ENCODE measurements at places on chromosomes 12 and 14.

- no peak for DNase-seq
These were observed 225.0 kb downstream of the CRADD start for GRCh38 chr12:93902192-93902591.

- no peak for DNase-seq
These were observed 192.1 kb upstream of the MYL2 start for GRCh38 chr12:111112311-111113098.

DNA sequence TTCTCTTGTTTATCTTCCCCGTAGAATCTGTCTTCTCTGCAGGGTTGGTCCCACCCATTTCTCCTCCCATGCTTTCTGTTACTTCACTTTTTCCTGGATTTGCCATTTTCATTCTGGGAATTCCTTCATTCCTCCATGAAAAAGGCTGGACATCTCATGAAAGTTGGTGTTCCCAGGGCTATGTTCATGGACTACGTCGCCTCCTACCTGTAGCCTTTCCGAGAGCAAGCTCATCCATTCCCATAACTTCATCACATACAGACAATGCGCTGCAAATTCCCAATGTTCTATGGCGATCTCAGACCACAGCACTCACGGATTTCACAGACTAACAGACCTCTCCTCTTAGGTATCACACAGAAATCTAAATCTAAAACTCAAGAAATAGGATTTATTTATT lies 217.1 kb downstream of the EXOC5 start:
- DNase-seq: no peak

GRCh38 chr14:80575763-80576162 lies 364.5 kb upstream of the DIO2 start:
- DNase-seq: no peak

GRCh38 chr14:68616221-68616902 lies 176.5 kb downstream of the ZFP36L1 start:
- DNase-seq: no peak

GRCh38 chr14:29348504-29348903 lies 579.1 kb downstream of the PRKD1 start:
- no peak for DNase-seq

DNA sequence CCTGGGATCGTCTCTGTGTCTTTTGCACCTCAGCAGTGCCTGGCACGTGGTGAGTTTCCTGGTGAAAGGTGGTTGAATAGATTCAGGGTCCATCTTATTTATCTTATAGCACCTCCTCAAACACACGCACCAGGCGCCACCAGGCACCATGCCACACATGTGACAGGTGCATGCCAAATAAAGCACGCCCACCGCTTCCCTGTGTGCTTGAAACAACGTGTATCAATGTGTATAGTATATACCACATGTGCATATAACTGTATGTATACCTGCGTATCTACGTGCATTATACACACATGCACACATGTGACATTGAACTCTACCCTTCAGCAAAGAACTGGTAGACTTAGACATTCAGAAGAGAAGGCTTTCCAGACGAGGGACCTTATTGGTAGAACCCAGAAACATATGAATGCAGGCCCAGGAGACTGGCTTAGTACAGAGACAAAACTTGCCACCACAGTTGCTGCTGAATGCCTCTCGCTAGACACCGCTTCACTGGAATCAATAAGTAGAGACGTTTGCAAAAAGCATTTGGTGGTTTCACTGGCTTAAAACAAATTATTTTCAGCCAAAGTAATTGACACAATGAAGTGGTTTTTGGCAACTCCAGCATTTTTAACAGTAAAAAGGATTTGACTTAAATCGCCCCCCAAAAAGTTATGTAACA lies 10.0 kb downstream of the EML1 start:
- DNase-seq: no peak

GRCh38 chr12:113058553-113058952 lies 2.0 kb downstream of the DTX1 start:
- no peak for DNase-seq

- DNase-seq: no peak
These were observed 34.0 kb downstream of the FIGNL2 start for GRCh38 chr12:51814311-51815088.

GRCh38 chr14:50335989-50336824 lies 24.1 kb downstream of the DMAC2L start:
- peak; percentile 41 for DNase-seq

DNA sequence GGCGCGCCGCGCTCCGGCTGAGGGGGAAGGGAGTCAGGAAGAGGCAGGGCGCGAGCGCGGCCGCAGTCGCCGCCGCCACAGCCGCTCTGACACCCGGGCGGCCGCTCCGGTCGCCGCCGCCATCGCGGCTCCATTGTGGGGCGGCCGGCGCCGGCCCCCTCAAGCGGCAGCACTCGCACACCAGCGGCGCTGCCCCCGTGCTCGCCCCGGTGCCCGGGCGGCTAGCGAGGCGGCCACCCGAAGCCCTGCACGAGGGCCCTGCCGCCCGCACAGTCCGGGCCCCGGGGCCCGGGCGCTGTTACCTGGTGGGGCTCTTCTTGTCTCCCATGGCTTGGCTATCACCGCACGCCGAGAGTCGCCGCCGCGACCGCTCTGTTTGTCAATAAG lies 202 bp downstream of the YAF2 start:
- DNase-seq: no peak

DNA sequence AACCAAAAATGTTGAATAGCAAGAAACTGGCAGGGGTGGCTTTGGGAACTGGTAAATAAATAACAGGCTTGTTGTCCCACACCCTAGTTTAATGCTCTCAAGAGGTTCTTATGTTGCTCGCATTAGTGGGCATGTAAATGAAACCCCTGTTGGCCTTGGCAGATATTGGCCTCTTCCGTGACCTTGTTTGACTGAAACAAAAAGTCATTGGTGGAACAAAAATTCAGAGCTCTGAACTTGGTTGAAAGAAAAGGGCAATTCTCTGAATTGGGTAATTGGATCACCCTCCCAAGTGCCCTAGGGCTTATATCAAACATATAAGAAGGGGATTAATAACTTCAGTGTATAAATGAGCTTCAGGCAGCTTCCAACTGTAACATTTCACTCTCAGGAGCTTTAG lies 426.2 kb downstream of the ZFP36L1 start:
- DNase-seq: no peak

- no peak for DNase-seq
These were observed 333.7 kb downstream of the DAD1 start for GRCh38 chr14:22255017-22255950.

DNA sequence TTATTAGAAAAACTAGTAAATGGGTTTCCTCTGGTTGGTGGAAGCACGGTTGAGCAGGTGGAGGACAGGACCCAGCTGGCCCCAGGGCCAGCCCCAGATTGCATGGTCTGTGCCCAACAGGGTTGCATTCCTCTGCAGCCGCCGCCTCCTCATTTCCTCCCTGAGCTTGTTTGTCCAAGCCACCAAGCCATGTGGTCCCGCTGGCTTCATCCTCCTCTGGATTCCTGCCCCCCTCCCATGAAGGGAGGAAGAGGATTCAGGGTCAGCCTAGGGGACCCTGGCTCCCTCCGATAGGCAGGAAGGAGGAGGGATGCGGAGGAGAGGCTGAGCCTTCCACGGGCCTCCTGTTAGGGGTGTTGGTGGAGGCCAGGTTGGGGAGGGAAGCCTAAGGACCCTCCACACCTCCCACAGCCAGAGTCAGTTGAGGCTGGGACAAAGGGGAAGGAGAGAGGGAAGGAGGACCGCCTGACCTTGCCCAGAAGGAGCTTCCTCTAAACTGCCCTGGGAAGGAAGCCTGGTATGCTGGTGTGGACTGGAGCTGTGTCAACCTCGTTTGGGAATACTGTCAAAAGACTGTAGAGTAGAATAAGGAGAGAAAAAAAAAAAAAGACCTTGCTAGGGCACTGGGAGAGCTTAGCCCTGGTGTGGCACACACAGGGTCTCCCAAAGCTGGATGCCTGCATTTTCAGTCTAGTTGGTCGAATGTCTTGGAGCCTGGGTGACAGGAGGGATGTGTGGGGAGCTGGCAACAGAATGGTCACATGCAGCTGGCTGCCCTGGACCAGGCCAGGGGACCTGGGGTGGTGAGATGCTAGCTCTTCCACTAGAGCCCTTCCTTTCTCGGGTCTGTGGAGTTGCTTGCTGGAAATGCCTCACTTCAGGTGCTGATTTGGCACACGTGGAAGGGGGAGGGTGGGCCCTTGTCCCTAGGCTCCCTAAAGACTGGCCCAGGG lies 42.4 kb downstream of the PLEKHG3 start:
- DNase-seq: no peak

DNA sequence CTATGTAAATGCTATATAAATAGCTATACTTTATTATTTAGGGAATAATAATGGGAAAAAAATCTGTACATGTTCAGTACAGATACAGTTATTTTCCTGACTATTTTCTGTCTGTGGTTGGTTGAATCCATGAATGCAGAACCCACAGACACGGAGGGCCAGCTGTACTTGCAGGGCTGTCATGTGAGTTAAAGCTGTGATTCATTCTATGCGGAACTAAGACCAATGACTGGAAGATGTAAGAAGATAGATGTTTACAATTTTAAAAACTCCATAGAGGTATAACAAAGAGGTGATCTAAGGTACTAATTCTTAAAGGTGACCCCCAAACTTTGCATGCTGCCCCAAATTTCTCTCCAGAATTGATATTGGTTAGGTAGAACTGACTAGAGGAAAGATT lies 14.6 kb downstream of the PCNX4 start:
- no peak for DNase-seq

DNA sequence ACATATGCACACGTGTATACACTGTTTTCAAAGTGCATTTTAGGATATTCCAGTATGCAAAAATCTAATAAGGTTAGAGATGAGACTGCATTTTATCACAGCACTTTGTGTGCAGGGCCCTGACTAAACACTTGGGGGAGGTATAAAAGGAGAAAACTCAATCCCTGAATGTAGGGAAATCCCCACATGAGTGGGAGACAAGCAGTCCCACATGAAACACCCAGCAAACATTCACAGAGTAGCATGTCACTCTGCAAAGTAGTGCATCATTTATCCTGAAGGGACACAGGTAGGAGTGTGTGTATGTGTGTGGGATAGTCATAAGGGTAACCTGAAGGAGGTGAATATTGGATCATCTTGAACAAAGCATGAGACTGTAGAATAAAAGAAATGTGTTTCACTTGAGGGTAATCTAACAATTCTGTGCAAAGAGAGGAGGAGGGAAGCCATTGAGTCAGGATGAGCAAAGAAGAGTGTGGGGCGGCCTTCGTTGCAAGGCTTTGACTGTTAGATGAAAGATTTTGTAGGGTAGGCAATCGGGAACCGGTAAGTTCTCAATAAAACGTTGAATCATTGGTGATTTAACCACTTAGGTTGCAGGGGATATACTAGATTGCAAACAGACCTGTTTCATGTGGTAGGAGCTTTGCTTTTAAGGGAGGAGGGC lies 2.9 kb downstream of the PRPF40B start:
- no peak for DNase-seq

DNA sequence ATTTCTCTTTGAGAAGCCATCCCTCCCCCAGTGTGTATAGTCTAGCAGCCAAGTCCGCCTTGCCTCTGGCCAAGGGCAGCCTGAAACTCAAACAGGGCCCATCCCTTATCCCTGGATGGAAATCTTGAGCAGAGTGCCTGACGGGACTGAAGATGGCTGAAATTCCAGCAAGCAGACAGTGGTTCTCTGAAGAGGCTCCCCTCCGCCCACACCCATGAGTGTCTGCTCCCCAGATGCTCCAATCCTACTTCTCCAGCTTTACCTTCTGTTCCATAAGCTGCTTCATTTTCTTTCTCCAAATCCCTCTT lies 396.2 kb downstream of the NUAK1 start:
- DNase-seq: no peak

- DNase-seq: no peak
These were observed 12.5 kb upstream of the KRT82 start for GRCh38 chr12:52418576-52419110.

- no peak for DNase-seq
These were observed 23.5 kb upstream of the RIMBP2 start for GRCh38 chr12:130739571-130739970.

DNA sequence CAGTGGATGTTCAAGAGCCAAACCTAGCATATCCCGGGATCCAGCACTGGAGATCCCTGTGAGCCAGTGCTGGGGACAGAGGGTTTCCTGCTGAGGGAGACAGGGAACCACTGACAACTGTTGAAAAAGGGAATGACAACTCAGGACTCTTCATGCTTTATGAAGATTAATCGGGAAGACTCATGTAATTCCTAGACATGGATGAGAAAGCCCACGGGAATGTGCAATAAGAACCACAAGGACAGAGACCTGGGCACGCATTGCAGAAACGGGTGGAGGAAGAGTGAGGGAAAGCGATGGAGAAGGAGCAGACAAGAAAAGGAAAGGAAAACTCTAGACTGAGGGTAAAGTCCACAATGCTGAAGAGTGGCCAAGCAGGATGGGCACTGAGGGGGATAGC lies 296.0 kb downstream of the PCNX1 start:
- no peak for DNase-seq

- DNase-seq: no peak
These were observed 272.0 kb upstream of the SFSWAP start for GRCh38 chr12:131438881-131439280.

DNA sequence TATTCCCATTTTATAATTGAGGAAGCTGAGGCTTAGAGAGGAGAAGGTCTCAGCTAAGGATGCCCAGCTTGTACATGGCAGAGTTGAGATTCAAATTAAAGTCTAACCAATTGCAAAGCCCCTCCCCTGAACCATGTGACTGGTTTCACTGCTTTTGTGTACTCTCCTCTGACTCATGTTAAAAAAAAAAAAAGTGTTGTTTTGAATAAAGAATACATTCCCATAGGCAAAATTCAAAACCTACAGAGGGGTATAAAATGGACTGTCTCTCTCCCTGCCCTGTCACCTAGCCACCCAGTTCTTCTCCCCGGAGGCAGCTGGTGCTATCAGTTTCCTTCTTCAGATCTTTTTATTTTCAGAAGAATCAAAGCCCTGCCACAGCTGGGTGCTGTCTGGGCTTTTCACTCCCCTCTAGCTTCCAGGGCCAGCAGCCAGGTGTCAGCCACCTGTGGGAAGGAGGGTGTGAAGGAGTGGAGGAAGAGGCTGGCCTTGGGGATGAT lies 5.4 kb downstream of the PSMD9 start:
- no peak for DNase-seq

DNA sequence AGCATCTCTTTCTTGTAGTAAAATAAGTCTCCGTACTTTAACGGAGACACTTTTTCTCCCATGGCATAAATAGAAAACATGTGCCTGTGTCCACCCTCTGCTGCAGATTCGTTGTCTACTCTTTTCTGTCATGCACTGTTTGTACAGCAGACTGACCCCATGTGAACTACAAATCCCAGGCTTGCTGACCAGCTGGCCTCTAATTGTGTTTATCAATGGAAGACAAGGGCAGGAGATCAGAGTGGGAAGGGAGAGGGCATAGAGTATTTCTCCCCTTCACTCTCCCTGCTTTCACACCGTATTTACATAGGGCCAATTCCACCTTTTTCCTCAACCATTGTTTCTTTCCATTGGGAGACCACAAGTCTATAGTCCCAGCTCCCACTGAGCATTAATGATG lies 31.0 kb upstream of the TMTC2 start:
- DNase-seq: no peak

DNA sequence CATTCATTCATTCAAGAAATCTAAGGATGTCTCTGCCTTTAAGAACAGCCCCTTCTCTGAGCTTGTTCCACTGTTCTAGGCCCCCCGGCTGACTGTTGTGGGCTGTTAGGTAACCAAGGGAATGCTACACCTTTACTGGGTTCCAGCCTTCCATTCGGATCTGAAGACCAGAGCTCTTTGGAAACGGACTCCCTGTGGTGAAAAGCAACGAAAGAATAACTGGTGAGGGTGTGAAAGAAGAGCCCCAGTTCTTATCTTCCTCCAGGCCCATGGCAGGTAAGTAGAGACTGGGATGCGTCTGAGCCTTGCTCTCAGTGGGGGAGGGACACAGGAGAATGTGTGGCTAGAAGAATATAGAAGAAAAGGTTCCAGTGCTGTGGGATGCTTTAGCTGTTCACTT lies 207.4 kb downstream of the TMEM132D start:
- no peak for DNase-seq

GRCh38 chr14:75724414-75725204 lies 63.6 kb downstream of the TTLL5 start:
- DNase-seq: no peak

All from GDM1 (cell line).